Gastrocnemius medialis (tissue), 4 donors: ENCODE measurements at places on chromosomes 5 and 9. TPM values are rescaled to one million over a fixed set of nuclear protein-coding genes. Genes with fewer than 3 reads are reported as not detected.
A peak's percentile ranks its signal among the peaks of the same experiment; 100 is the strongest.

DNA sequence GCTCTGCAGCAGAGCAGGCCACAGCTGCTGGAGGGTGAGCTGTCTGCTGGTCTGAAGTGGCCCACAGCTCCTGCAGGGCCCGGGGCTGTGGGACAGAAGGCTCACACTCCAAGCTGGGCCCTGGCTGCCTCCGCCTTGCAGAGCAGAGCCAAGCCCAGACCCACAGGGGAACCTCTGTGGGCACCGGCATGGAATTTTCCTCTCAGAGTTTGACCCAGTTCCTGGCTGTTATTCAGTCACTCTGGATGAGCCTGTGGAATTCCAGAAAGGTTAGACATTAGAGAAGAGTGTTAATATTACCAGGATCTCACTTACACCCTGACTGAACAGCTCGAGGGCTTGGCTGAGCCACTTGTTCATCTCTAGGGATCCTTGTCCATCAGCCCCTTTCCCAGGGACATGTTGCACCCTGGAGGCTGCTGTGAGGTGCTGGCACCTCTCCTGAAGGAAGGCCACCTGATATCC lies 17.5 kb downstream of the IL9 start:
- no peak overlapping the region for H3K4me3 ChIP-seq
- peak overlapping the region; percentile 63 for H3K27ac ChIP-seq
- H3K4me1 ChIP-seq, result peaks cover 9% of the 10 kb centered on the region
- no peaks in the 10 kb centered on the region for H3K27me3 ChIP-seq
- DNase-seq, result peak; percentile 67

DNA sequence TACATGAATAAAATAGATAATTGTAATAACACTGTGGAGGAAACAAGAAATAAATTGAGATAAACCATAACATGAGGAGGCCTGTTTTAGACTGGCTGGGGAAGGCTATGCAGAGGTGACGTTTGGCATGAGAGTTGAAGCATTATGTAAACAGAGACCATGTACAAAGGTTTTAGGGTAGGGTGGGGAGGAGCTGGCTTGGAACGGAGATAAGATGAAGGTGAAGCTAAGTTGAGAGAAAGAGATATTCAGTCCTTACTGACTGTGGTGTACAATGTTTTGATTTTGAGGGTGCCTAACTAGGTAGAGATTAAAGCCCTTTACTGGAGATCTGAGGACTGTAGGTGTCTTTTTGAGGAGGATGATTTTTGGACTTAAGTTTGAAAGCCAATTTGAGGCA lies 17.8 kb downstream of the MAN2A1 start:
- no peak overlapping the region for H3K27ac ChIP-seq
- no peaks in the 10 kb centered on the region for H3K36me3 ChIP-seq
- H3K27me3 ChIP-seq, result no peaks in the 10 kb centered on the region
- H3K4me1 ChIP-seq, result peaks cover 48% of the 10 kb centered on the region

DNA sequence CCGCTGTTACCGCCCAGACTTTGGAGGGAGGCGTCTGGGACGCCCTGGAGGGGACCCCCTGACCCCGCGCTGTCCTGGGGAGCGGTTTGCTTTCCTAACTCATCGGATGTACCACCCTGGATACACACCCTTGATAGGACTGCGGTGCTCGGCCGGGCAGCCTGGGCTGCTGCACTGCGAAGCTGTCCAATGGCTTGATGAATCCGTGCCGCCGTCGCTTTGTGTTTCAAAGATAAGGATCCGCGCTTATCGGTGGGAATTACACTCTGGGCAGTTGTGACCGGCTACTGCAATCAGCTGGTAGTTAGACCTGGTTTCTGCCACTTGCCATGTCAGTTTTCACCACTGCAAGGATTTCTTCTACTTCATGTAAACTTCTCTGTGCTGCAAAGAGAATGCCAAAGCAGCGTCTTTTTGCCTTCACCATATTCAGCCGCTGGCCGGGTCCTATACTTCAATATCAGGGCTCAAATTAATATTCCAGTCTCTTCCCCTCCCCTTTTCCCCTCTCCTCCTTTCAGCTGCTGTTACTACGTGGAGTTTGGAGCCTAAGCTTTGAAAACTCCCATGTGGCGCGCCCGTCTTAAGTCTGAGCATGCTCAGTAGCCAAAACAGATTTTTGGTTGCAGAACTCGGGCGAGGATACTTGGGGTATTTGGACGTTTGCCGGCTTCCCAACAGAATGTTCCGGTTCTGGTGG lies 727 bp downstream of the SMAD5 start:
- no peaks in the 10 kb centered on the region for H3K27me3 ChIP-seq
- H3K27ac ChIP-seq, result peak overlapping the region; percentile 95
- H3K4me3 ChIP-seq, result peak overlapping the region; percentile 85
- H3K4me1 ChIP-seq, result peaks cover 54% of the 10 kb centered on the region
- no peaks in the 10 kb centered on the region for H3K36me3 ChIP-seq
- no peak for DNase-seq

PCA3 gene
- not detected for total RNA-seq

MED27 gene
- total RNA-seq, result 20.3 TPM

MAMDC4 gene
- total RNA-seq, result 1.2 TPM

DNA sequence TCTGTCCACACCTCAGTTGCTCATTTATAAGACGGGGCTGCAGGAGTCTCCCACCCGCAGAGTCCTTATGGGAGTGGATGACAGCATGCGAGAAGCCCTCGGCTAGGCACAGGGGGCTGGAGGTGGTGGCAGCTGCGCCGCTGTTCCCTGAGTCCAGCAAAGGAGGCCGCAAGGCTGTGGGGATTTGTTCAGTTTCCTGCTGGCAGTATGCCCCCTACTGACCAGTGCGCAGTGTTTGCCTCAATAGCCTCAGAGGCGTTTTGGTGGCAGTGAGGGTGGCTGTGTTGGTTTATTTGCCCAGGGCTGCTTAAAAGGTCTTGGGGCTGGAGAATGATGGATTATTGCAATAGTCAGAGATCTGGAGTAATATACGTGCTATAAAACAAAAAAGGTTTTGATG lies 176.3 kb upstream of the OTULINL start:
- DNase-seq, result no peak
- H3K4me3 ChIP-seq, result no peak overlapping the region
- H3K36me3 ChIP-seq, result no peaks in the 10 kb centered on the region
- H3K27ac ChIP-seq, result no peak overlapping the region
- H3K27me3 ChIP-seq, result no peaks in the 10 kb centered on the region
- peaks cover 3% of the 10 kb centered on the region for H3K4me1 ChIP-seq

- DNase-seq, result no peak
- no peak overlapping the region for H3K4me3 ChIP-seq
- H3K27me3 ChIP-seq, result no peaks in the 10 kb centered on the region
- H3K27ac ChIP-seq, result no peak overlapping the region
- peaks cover 5% of the 10 kb centered on the region for H3K4me1 ChIP-seq
Observed at GRCh38 chr5:56467176-56467717, 234.1 kb upstream of the ANKRD55 start.

DNA sequence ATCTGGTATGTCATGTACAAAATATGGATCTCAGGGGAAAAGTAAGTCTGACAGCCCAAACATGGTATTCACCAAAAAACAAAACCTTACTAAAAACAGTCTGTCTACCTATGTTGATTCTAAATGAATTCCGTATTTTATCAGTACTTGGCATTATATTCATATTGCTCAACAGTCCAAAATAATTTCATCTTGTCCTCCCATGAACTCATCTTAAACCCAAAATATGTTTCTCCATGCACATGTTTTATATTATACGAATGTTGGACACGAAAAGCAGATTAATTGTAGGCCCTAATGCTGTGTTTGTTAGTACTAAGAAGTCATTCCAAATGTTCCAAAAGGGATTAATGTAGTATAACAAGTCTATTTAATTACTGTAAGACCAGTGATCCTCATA lies 20.1 kb downstream of the NFIB start:
- no peaks in the 10 kb centered on the region for H3K36me3 ChIP-seq
- DNase-seq, result no peak
- no peak overlapping the region for H3K4me3 ChIP-seq
- peaks cover 58% of the 10 kb centered on the region for H3K4me1 ChIP-seq
- no peaks in the 10 kb centered on the region for H3K27me3 ChIP-seq
- H3K27ac ChIP-seq, result peak overlapping the region; percentile 44

PCDHB3 gene
- 0.72 TPM for total RNA-seq

DNA sequence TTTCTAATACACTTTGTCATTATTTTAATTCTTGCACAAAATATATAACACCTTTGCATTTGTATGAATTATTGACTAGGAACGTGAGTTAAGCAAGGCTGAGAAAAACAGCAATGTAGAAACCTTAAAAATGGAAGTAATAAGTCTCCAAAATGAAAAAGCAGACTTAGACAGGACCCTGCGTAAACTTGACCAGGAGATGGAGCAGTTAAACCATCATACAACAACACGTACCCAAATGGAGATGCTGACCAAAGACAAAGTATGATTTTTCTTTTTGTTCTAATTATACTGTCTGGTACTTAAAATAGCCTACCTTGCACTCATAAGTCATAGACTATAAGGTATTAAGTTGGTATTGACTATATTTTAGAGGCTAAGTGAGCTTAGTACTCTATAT lies 34.4 kb downstream of the RAD50 start:
- H3K27me3 ChIP-seq, result no peaks in the 10 kb centered on the region
- no peak for DNase-seq
- H3K4me3 ChIP-seq, result no peak overlapping the region
- no peak overlapping the region for H3K27ac ChIP-seq
- H3K36me3 ChIP-seq, result peaks cover 3% of the 10 kb centered on the region

DNA sequence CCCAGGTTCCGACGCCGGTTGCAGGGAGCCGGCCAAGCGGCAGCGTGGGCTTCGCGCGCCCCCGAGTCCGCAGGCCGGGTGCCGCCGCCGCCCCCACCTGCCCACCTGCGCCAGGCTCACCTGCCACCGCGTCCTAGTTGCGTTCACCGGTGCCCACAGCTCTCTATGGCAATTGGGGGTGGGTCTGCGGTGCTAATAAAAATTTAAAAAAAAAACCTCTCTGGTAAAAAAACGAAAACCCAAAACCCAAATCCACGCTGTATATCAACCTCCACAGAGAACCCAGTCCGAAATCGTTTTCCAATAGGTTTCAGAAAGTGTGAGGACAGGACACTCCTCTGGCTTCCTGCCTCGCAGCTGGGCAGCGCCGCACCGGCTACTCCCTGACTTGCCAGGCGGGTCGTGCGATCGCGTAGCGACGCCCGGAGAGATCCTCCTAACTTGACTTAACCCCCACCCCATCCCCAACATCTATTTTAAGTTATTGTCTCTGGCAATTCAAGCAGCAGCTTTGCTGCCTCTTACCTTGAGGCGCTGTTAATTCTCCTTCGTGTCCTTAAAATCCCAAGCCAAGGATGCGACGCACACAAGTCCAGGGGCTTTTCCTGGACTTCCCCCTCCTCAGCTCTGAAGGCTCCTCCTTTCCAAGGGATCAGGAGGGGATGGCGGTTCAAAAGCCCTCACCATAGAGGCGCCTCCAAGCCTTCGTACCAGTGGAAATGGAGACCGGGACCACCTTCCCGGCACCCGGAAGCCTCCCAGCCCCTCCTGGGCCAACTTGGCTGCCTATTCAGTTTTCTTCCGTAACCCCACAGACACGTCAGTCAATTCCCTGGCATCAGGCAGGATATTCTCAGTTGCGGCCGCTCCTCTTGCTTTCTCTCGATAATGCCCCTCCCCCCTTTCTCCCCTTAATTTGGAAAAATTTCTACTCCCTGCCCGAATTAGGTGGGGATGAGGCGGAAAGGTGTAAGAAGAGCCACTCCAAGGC lies 1639.4 kb upstream of the C9orf72 start:
- no peak overlapping the region for H3K27ac ChIP-seq
- no peaks in the 10 kb centered on the region for H3K36me3 ChIP-seq
- no peaks in the 10 kb centered on the region for H3K4me1 ChIP-seq
- peaks cover 58% of the 10 kb centered on the region for H3K27me3 ChIP-seq

DNA sequence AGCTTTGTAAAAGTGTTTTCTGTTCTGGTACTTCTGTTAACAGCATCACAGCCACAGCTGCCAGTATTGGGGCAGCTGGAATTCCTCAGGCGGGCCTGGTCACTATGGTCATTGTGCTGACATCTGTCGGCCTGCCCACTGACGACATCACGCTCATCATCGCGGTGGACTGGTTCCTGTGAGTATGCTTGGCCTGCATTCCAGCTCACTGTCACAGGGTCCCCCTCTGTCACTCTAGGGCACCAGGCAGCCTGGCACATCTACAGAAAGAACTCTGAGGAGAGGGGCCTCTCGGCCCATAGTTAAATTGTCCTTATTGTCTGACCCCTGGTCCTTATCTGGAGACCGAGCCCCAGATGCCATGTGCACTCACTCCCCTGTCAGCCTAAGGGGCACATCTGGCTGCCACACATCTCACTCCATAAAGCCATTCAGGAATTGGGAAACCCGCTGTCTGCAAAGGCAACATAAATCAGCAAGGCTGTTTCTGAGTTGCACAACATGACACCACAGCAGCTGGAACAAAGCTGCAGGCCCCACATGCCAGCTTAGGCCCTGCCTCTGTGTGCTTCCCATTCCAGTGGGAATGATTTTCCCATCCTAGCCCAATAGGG lies 77.5 kb downstream of the SLC1A3 start:
- no peaks in the 10 kb centered on the region for H3K36me3 ChIP-seq
- peak overlapping the region; percentile 37 for H3K27ac ChIP-seq
- H3K4me3 ChIP-seq, result no peak overlapping the region
- H3K4me1 ChIP-seq, result no peaks in the 10 kb centered on the region
- DNase-seq, result no peak

- H3K36me3 ChIP-seq, result no peaks in the 10 kb centered on the region
- no peaks in the 10 kb centered on the region for H3K4me1 ChIP-seq
- H3K27me3 ChIP-seq, result no peaks in the 10 kb centered on the region
- no peak overlapping the region for H3K4me3 ChIP-seq
- no peak for DNase-seq
Observed at GRCh38 chr9:19975499-19975898, 186.7 kb upstream of the SLC24A2 start.

DNA sequence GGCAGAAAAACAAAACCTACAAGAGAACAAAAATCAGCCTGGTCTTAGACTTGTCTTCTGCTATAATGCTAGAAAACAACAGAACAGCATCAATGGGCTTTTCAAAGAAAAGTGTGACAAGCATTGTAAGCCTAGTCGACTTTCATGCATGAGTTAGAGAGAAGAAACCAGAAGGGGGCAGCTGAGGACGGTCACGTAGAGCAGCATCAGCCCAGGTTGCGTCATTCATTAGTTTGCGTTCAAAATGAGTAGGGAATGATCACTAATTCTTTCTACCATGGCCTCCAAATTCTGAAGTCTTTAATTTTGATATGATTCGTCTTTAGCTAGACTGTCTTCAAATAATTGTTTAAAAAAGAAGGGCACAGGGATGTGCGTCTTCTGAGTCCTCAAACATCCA lies 4.7 kb upstream of the ISCA1 start:
- no peaks in the 10 kb centered on the region for H3K36me3 ChIP-seq
- no peaks in the 10 kb centered on the region for H3K27me3 ChIP-seq
- no peak overlapping the region for H3K27ac ChIP-seq
- DNase-seq, result no peak

LHFPL2 gene
- 3.5 TPM for total RNA-seq
